Astrocyte (in vitro differentiated cells and primary cell): ENCODE measurements at places on chromosomes 1 and 21.
A peak's percentile ranks its signal among the peaks of the same experiment; 100 is the strongest.

GRCh38 chr1:73813236-73813635, 384.7 kb downstream of the LRRIQ3 start:
- no peak overlapping the region for H3K4me3 ChIP-seq
- H3K4me1 ChIP-seq: no peaks in the 10 kb centered on the region
- DNase-seq: no peak

DNA sequence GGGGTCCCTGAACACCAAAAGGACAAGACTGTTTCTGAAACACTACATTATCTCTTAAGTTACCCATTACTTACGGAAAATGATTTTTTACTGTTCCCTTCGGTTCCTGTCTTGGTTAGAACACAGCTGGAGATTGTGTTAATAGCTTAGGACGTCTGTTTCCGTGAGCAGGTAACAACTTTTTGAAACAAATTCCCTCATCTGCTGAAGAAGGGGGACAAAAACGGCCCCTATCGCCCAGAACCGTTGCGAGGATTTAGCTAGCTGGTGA, 67.8 kb downstream of the SLC35A3 start:
- H3K27me3 ChIP-seq: no peaks in the 10 kb centered on the region
- no peaks in the 10 kb centered on the region for H3K4me1 ChIP-seq
- peak overlapping the region; percentile 97 for H3K27ac ChIP-seq
- peak overlapping the region; percentile 97 for H3K4me3 ChIP-seq
- no peaks in the 10 kb centered on the region for H3K36me3 ChIP-seq

- no peaks in the 10 kb centered on the region for H3K4me1 ChIP-seq
- no peak overlapping the region for H3K27ac ChIP-seq
- H3K27me3 ChIP-seq: peaks cover 2% of the 10 kb centered on the region
- H3K4me3 ChIP-seq: no peak overlapping the region
Observed at GRCh38 chr1:6111571-6111970, 65.9 kb downstream of the KCNAB2 start.

DNA sequence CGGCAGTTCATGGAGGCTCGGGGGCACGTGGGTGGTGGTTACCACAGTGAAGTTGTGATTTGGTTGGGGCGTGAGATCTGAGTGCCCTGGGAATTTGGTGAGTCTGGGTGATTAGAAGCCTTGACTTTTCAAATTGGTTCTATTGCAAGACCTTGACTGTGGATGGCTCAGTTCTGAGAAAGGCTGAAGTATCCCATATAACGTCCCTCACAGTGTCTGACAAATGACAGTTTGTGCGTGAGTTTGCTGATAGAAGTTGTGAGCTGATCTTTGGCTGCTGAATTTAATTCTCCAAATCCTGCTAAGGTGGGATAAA, 549 bp downstream of the MSH4 start:
- peaks cover 50% of the 10 kb centered on the region for H3K36me3 ChIP-seq
- DNase-seq: no peak
- no peaks in the 10 kb centered on the region for H3K27me3 ChIP-seq
- H3K27ac ChIP-seq: no peak overlapping the region
- no peak overlapping the region for H3K4me3 ChIP-seq
